ENCODE measurements at places on chromosomes 3 and 15. TPM values are rescaled to one million over a fixed set of nuclear protein-coding genes. Genes with fewer than 3 reads are reported as not detected.

- no peak for DNase-seq
Observed at GRCh38 chr3:21777821-21778220, 26.8 kb upstream of the ZNF385D start.

The GRAMD1C gene
- 2.6 TPM for total RNA-seq

The CYP19A1 gene
- total RNA-seq = 0.83 TPM

GRCh38 chr3:18237251-18238005 lies 187.7 kb downstream of the SATB1 start:
- no peak for DNase-seq

- DNase-seq = no peak
Observed at GRCh38 chr3:78683284-78683683, 1084.5 kb downstream of the ROBO1 start.

The PLA2G4E gene
- not detected for total RNA-seq

GRCh38 chr3:142787719-142788118 lies 63.9 kb downstream of the TRPC1 start:
- DNase-seq = no peak

The FGF12 gene
- total RNA-seq = 1.2 TPM

DNA sequence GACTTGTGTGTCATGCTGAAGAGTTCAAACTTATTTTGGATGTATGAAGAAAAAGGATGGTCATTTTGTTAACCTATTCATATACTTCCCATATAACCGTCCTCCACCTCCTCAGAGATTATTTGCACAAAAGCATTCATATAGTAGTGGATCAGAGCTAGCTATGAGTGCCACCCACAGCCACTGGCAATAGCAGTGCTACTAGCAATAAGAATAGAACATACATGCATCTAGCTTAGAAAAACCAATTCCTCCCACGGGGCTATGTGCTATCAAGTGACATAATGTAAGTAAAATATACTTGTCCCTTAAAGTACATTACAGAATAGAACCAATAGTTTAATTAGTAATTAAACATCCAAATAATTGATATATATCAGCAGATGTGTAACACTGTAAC lies 10.3 kb upstream of the ZBED2 start:
- no peak for DNase-seq

- no peak for DNase-seq
Observed at GRCh38 chr3:171898192-171898591, 55.0 kb downstream of the TMEM212 start.

Data from ovary (tissue), 10 donors.